ENCODE measurements at places on chromosomes 5 and 9.

DNA sequence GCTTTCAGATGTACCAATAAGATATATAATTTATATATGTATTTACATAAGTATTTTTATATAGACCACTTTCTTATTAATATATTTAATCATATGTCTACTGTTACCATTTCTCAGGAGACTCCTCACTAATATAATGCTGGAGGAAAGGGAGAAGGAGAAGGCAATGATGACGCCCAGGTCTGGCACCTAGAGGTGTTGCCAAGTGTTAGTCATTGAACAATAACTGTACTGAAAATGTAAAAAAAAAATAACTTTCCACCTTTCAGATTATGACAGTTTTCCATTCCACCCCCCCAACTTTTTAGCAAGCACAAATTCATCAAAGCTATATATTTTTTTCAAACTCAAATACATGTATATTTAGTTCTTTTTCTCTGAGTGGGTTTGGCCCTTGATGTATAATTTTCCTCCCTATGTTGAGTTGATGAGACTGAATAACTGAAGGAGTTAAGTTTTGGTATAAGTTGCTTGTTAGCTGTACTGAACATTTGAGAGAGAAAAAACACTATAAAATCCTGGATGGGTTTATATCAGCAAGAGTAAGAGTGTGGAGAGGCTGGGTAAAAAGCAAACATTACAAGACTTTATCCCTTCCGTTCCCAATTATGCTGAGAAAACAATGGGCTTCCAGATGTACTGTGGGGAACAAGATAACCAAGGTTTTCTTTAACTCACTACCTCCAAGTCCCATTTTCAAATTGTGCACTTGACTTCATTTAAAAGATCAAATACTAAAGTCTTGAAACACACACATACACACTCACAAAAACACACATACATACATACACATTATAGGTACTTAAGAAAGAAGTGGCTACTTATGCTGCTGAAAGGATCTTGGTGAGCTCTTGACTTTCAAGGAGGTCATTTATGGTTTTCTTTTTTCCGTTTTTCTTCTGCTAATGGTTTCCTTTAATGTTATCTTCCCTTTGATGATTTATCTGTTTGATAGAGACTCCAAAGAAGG, 142.8 kb upstream of the IFNE start:
- no peak for DNase-seq

GRCh38 chr5:141560151-141560550, 58.6 kb downstream of the DIAPH1 start:
- no peak for DNase-seq

GRCh38 chr5:1073239-1074102, 38.4 kb downstream of the SLC12A7 start:
- no peak for DNase-seq

GRCh38 chr9:23542438-23542837, 283.6 kb downstream of the ELAVL2 start:
- no peak for DNase-seq

DNA sequence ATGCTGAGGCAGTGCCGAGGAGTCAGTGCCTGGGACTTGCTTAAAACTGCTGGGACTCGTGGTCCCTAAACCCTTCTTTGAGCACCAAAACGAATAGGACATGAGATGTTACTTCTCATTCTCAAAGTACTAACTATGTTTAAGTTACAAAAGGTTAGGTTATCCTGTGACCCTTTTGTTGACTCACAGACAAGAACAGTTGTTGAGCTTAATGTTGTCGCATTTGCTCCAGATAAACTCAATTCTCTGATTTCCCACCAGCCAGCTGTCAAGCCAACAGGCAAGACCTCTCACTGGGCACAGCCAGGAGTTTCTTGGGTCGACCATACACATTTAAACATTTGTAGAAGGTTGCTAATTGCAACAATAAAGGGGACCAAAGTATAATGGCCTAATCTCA, 249.4 kb downstream of the ADAMTSL1 start:
- no peak for DNase-seq

DNA sequence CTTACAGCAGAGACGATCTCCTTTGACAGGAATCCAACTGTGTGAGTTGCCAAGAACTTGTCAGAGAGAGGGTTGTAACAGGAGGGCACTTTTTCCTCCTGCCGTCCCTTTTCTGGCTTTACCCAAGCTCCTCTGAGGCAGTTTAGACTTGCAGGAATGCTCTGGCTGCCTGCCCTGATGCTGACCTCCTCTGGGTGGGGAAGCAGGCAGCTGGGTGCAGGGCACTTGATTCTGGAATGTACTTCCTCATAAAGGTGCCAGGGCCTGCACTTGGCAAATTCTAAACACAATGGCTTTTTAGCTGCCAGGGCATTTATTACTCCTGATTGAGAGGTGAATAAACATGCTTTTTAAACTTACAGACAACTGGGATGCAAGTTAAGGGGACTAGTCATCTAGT, 190.4 kb downstream of the EPB41L4A start:
- DNase-seq = no peak

DNA sequence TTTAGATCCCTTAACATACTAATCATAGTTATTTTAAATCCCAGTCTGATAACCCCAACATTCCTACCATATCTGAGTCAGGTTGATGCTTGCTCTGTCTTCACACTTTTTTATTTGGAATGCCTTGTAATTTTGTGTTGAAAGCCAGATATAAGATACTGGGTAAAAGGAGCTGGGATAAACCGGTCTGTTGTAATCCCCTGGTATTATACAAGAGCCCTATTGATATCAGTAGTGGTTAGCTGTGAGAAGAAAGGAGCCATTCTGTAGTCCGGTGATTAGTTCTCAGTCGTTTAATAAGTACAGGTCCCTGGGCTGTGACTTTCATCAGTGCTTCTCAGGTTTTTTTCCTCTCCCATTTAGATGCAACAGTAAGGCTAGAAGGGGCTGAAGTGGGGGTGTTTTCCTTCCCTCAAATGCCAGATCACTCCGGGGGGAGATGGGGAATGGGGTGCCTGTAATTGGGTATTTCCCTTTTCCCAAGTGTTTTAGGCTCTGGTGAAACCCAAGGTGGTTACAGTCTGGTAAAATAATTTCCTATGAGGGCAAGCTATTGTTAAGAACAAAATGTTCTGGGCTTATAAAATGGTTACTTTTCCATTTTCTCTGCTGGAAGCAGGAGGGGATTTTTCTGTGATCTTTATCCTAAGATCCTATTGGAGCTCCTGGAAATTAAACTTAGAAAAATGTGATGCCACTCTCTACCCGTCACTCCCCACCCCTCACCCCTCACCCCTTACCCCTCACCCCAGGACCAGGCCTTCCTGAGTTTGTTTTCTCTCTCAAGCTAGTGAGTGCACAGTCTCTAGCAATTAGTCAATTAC, 72.7 kb downstream of the KCNN2 start:
- no peak for DNase-seq

GRCh38 chr9:101479338-101480030, 43.9 kb upstream of the ALDOB start:
- DNase-seq = no peak

DNA sequence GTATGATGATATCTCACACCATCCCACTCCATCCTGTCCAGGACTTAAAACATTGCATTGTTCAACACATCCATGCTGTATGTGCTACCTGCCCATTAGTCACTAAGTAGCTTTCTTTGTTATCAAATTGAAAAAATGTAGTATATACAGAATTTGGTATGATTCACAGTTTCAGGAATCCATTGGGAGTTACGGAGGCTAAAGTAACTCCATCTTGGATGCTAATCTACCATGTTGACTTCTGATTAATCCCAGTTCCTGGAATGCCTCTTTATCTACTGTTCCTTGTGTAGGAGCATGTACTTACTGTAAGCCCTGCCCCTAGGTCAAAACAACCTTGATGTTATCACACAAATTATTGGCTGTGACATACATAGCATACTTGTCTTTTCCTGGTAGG, 38.9 kb upstream of the FOXB2 start:
- no peak for DNase-seq

DNA sequence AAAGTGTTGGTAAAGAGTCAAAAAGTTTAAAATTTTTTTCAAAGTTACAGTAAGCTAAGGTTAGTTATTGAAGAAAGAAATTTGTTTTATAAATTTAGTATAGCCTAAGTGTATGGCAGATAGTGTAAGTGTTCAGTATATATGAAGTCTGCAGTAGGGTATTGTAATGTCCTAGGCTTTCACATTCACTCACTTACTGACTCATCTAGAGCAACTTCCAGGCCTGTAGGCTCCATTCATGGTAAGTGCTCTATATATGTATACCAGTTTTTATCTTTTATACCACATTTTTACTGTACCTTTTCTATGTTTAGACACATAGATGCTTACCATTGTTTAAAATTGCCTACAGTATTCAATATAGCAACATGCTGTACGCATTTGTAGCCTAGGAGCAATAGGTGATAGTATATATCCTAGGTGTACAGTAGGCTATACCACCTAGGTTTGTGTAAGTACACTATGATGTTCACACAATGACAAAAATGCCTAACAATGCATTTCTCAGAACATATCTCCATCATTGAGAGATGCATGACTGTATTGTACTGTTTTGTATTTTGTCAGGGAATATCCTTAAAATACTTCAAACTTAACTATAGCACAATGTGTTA, 38.5 kb downstream of the CYSTM1 start:
- no peak for DNase-seq

DNA sequence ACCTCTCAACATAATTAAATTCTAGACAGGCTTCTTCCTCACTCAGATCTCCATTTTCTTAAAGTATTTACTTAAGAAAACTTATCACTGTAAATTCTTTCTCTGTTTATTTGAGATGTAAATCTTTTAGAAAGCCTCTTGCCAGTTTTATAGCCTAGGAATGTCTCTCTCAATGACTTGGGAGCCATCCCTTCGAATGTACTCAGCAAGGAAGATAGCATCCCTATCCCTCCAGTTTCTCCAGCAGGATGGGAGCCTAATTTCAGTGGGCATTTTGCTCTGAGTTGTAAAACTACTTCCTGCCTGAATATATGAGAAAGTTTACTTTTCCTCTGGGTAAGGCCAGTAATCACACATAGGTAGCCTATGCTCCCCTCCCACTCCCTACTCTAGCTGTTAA, 558.5 kb upstream of the ARRDC3 start:
- DNase-seq = no peak

DNA sequence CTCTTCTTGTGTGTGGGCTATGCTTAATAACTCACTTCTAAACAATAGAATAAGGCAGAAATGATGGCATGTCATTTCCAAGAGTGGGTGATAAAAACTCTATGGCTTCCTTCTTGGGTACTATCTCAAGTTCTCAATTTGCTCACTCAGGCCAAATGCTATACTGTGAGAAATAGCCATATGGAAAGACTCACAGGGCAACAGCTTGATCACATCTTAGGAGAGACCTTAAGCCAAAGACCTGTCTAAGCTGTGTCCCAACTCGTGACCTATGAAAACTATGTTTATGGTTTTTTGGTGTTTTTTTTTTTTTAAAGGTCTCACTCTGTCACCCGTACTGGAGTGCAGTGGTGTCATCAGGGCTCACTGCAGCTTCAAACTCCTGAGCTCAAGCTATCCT, 2.1 kb upstream of the UIMC1 start:
- DNase-seq = no peak

GRCh38 chr5:62960781-62961180, 382.2 kb downstream of the LRRC70 start:
- DNase-seq = no peak

- no peak for DNase-seq
These were observed 66.8 kb upstream of the SMC2 start for GRCh38 chr9:104027295-104027694.

DNA sequence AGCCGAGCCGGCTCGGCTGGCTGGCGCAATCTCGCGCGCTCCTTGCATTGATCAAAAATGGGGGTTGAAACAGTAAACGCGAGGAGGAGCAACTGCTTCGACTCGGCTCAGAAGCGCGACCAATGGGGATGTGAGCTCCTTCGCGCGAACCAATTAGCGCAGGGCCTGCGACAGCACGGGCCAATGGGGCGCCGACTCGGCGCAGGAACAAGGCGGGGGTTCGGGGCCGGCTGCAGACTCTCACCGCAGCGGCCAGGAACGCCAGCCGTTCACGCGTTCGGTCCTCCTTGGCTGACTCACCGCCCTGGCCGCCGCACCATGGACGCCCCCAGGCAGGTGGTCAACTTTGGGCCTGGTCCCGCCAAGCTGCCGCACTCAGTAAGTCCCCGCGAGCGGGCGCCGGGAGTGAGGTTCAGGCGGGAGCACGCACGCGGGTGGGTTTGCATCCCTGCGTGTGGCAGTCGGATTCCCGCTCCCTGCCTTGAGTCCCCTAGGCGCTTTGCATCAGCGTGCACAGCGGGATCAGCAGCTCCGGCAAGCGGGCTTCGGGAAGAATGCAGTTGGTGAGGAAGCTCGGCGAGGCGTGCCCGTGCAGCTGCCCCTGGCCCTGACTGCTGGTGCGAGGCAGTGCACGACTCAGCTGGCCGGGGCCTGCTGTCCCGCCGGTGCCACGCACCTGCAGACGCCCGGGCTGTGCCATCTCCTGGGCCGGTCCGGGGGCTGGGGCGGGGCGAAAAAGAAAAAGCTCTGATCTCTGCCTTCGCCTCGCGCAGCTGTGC, at the start of gene PSAT1:
Gene PSAT1 (plus strand): TSS at position 233 of the 779 bp plus-strand sequence. CDS start 86 bp downstream, at position 319.
- peak; percentile 74 for DNase-seq

DNA sequence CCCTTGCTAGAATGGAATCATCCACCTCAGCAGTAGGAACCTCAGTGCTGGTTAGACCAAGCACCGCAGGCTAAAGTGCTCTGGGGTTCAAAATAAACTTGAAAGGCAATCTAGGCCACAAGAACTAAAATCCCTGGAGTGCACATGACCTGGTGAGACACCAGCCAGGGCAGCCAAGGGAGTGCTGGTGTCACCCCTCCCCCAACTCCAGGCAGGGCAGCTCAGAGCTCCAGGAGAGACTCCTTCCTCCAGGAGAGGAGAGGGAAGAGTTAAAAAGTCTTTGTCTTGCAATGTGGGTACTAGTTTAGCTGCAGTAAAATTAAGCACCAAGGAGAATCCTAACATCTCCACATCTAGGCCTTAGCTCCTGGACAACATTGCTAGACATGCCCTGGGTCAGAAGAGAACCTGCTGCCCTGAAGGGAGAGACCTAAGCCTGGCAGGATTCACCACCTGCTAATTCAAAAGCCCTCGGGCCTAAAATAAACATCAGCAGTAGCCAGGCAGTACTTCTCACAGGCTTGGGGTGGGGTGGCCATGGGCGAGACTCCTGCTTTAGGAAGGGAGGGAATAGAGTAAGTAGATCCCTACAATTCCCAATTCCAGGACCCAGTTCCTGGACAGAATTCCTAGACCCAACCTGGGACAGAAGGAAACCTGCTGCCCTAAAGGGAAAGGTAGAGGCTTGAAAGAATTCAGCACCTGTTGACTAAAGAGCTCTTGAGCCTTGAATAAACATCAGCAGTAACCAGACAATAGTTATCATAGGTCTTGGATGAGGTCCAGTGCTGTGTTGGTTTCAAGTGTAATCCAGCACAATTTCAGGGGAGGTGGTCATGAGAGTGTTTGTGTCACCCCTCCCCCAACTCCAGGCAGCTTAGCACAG, 25.8 kb downstream of the UGT3A2 start:
- no peak for DNase-seq

GRCh38 chr9:123406016-123406415, 50.0 kb downstream of the CRB2 start:
- no peak for DNase-seq

Measured in activated gamma-delta T cell treated with Interleukin-2 at 50 U/mL for 16 hours (primary cell).